ENCODE measurements at places on chromosomes 1 and 21. TPM values are rescaled to one million over a fixed set of nuclear protein-coding genes. Genes with fewer than 3 reads are reported as not detected.

NEK7 gene
- 48.7 TPM for total RNA-seq

SETD4 gene
- total RNA-seq: 10.7 TPM

GNG4 gene
- total RNA-seq: 2.0 TPM

GBP4 gene
- 0.02 TPM for total RNA-seq

LRRC53 gene
- total RNA-seq: not detected

PLA2G2D gene
- total RNA-seq: not detected

CD160 gene
- total RNA-seq: not detected

SYTL1 gene
- 4.1 TPM for total RNA-seq

All from HT1080 (cell line).